Fibroblast of villous mesenchyme (primary cell): ENCODE measurements at places on chromosomes 13 and 19. TPM values are rescaled to one million over a fixed set of nuclear protein-coding genes. Genes with fewer than 3 reads are reported as not detected.

Gene TPM4
- 1,325 and 1,470 TPM in 2 replicates for total RNA-seq

Gene STOML3
- not detected in 2 replicates for total RNA-seq

Gene TSPAN16
- not detected in 2 replicates for total RNA-seq

DNA sequence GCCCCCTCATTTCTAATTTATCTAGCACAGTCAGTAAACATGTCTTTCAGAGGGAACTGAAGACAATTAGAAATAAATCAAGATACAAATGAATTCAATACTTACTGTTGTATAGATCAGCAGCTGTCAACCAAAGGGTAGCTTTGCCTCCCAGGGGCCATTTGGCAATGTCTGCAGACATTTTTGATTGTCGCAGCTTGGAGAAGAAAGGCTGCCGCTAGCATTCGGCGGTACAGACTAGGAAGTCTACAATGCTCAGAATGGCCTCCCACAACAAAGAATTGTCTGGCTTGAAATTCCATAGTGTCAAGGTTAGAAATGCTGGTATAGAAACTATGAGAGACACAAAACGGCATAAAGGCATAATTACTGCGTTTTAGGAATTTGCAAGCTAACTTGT, 91.6 kb downstream of the RGCC start:
- DNase-seq: no peak

DNA sequence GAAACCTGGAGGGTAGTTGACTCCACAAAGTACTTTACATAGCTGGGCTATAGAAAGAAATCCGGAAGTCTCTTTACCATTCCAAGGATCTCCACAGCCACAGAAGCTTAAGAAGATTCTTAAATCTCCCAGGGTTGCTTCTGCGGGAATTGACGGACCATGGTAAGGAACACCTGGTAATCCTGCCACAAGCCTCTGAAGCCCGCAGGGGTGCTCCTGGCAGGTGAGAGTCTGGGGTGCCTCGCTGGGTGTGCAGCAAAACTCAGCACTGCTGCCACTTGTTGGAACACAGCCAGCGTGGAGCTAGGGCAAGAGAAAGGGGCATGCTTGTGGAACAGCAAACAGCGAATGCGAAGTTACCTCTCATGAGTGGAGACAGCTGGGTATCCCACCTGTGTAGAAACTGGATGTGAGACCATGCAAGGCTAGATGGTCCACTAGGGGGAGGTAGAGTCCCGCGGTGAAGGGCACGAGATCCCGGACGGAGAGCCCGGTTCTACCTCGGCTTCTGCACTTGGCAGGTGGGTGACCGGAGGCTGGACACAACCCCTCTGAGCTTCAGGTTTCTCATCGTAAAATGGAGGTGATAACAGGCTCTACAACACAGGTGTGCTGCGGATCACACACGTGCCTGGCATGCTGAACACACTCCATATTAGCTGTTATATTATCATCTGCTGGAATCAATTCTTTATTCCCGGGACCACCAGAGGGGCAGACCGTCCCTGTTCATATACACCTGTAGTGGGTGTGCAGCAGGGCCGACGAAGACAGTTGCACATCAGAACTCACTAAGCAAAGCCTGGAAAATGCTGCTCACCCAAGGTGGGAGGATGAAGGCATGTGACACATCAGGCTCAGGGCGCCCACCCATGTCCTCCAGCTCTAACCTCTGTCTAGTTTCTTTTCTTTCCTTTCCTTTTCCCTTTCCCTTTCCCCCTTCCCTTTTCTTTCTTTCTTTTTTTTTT, 24.1 kb upstream of the UBAC2 start:
- DNase-seq: peak; percentile 59

GRCh38 chr19:54448040-54448773, 792 bp upstream of the LENG8 start:
- peak; percentile 76 for DNase-seq

- peak; percentile 93 for DNase-seq
These were observed 65.0 kb upstream of the GTF2F2 start for GRCh38 chr13:45055198-45055901.
